Hair follicle dermal papilla cell (primary cell): ENCODE measurements at places on chromosomes 3 and 15. TPM values are rescaled to one million over a fixed set of nuclear protein-coding genes. Genes with fewer than 3 reads are reported as not detected.

Gene HTD2
- total RNA-seq, result 9.7 and 10.0 TPM in 2 replicates

Gene SEMA3F
- total RNA-seq, result 3.6 and 4.5 TPM in 2 replicates

Gene MUSTN1
- total RNA-seq, result not detected in 2 replicates

Gene ANKRD63
- total RNA-seq, result not detected in 2 replicates

Gene PLCH1
- 0.32 TPM in 1 of 2 replicates, not detected in the other for total RNA-seq

Gene LRRN1
- under 0.01 and 0.12 TPM in 2 replicates for total RNA-seq
